Stimulated activated naive CD8-positive, alpha-beta T cell treated with anti-CD3 and anti-CD28 coated beads, Interleukin-15, amount 100 ng/mL, for 72 hours (primary cell): ENCODE measurements at places on chromosomes 1 and 21.

DNA sequence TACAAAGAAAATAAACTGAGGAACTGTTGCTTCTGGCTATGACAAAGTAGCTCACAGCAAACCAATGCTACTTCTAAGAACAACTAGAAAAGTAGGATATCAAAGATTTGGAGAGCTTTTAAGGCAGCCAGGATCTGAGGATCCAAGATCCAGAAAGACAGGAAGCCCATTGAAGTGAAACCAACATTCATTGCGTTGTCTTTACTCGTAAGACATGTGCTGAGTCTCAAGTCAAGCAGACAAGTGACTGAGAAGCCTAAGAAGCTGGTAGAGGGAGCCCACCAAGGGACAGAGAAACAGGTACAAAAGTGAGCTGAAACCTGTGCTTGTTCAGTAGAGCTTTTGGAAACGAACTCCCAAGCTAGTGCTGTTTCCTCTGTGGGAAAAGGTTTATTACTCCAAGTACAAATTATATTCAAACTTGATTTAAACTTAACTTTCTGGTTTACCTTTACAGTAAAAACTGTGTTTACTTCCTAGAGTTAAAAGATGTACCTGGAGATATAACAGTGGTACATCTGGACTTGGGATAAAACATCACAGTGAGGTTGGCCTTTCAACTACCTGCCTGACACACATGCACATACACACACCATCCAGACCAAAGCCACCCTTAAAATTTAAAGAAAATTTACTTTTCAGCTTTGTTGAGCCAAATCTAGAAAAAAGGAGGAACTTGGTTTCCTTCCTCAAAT, 41.2 kb downstream of the NME7 start:
- DNase-seq: no peak

GRCh38 chr1:226697929-226698544, 41.0 kb downstream of the ITPKB start:
- no peak for DNase-seq

- DNase-seq: no peak
Observed at GRCh38 chr1:65138524-65138923, 9.5 kb upstream of the AK4 start.

DNA sequence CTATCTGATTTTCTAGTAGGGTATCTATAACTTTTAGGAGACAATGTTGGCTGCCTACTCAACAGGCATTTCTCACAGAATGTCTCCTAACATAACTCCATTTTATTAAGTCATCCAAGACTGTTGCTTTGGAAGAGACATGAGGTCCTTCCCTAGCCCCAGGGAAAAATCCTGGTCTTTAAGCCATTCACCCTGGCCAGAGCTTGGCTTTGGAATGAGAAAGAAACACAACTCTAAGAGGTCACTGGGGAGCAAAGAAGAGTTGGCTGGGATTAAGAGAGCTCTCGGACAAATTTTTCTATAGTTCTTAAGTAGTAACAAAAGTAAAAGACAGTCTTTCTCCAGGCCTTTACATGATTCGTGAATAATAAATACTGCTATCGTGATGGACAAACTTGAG, 57.9 kb downstream of the PCNX2 start:
- DNase-seq: no peak

DNA sequence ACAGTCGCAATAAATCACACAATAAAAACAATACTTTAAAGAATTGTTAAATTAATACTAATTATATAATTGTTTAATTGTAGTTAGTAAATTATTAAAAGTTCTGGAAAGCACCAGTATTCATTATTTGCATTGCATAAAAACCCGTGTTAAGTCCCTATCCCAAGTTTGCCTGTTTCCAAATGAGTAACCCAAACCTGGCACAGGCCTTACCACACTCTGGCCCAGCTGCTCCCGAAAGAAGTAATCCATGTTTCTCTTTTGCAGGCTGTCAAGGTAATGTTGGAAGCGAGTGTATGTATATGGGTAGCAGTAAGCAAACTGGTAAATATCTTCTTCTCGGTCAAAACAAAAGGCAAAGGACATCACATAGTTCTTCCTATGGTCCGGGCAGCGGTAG, 268.7 kb upstream of the BEND5 start:
- no peak for DNase-seq

DNA sequence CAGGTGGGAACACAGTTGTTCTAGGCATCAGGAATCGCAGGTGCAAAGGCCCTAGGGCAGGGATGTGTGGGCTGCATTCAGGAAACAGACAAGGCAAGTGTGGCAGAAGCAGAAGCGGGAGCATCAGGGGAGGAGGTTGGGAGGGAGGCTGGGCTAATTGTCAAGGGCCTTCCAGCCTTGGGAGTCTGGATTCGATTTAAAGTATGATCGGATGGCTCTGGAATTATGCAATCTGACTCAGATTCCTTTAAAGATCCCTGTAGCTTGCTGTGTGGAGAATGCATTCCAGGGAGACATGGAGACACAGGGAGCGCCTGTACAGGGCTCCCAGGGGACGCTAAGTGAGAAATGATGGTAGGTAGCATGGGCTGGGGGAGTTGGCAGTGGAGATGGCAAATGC, 86.5 kb downstream of the LACTBL1 start:
- DNase-seq: no peak

GRCh38 chr1:221449801-221450470, 292.0 kb downstream of the DUSP10 start:
- DNase-seq: no peak

DNA sequence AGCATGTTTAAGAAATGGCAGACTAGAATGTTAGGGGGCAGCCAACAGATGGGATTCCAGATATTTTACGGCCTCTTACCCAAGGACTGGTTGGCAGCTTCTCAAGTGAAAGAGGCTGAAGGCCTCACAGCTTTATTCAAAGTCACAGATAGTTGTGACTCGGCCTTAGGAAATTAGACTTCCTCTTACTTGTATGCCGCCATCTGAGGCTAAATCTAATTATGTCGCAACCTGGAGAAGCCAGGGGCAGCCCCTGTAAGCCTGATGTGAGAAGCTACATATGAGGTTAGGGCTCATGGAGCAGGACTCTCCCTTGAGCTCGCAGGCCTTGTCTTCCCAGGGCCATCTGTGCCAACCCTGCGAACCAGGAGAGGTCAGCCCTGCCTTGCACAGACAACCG, 352.5 kb downstream of the HHAT start:
- DNase-seq: no peak

GRCh38 chr21:41290106-41290799, 26.3 kb upstream of the FAM3B start:
- no peak for DNase-seq

- peak; percentile 54 for DNase-seq
Observed at GRCh38 chr1:91876040-91876470, 9.9 kb downstream of the TGFBR3 start.

DNA sequence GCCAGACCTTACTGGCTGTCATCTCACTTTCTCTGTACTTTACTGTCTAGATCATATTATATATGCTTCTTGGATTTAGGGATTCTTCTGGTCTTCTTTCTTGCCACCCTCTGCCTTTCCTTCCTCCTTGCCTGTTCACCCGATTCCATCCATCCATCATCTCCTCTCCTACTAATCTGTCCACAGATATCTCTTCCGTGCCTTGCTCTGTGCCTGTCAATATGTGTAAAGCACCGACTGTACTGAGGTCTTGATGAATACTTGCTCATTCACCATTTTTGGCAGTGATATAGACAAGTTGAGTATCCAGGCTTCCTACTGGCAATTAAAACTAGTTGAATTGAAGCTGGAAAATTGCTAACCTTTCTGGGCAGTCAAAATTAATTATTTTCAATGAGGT, 8.1 kb downstream of the FMN2 start:
- DNase-seq: no peak

DNA sequence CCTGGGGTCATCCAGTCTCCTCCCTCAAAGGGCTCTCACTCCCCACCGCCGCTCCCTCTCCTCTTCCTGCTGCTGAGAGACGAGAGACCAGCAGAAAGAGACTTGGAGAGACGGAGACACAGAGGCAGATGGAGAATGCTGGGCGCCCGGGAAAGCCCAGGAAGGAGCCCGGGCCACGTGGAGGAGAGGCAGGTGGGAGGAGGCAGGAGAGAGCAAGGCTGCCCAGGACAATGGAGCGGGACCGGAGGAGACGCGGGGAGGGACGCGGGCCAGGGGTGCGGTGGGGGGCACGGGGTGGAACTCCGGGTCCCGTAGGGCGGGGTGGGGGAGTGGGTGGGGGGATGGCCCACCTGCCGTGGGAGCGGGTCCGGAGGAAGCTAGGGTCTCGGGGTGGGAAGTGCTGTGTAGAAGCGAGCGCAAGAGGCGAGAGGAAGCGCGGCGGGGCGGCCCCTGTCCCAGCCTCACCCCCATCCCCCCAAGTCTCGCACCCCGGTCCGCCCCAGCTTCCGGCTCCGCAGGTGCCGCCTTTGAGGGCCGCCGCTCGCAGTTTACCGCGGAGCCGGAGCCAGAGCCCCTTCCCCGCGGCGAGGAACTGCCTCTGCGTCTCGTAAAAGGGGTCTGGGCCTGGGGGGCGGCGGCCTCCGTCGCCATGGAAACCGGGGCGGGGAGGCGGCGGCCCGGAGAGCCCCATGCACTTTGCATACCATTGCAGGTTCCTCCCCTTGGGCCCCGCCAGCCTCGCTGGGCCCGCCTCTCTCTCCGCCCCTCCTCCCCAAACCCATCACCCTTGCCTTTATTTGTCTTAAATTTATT, 11.7 kb upstream of the EPHA2 start:
- peak; percentile 64 for DNase-seq

- peak; percentile 37 for DNase-seq
Observed at GRCh38 chr1:226063977-226064815, 1.7 kb downstream of the H3-3A start.

- no peak for DNase-seq
Observed at GRCh38 chr21:46254208-46254975, 25.8 kb upstream of the LSS start.

GRCh38 chr21:34615487-34615814, 538 bp upstream of the RCAN1 start:
- DNase-seq: no peak

DNA sequence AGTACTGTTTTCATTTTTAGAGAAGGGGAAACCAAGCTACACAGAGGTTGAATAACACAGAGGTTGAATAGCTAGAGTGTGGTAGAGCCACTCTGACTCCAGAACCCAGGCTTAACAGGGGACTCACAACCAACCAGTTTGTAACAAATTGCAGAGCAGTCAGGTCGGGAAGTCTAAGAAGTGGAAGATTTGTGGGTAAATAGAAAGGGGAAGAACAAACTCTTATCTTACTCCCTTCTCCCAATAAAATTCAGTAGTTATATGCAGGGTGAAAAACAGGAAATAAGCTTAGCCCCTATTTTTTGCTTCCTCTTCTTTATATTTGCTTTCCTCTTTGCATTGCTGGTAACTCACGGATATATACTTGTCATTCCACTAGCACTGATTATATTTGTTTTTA, 23.2 kb downstream of the CDC42 start:
- no peak for DNase-seq

- no peak for DNase-seq
Observed at GRCh38 chr1:91080650-91081049, 58.8 kb upstream of the ZNF644 start.

DNA sequence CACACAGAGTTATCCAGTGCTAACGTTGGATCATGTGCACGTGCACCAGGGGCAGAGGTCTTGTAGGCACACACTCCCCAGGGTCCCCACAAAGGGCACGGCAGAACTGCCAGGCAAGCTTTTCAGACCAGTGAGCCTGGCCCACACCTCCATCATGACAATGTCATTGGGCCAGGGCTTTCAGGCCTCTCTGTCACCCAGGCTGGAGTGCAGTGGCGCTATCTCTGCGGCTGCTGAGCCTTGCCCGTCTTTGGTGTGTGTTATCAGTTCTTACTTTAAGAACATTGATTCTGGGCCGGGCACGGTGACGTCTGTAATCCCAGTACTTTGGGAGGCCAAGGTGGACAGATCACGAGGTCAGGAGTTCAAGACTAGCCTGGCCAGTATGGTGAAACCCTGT, 44.2 kb downstream of the PKNOX1 start:
- DNase-seq: no peak

- DNase-seq: no peak
Observed at GRCh38 chr1:1628754-1629429, 3.1 kb upstream of the MMP23B start.

DNA sequence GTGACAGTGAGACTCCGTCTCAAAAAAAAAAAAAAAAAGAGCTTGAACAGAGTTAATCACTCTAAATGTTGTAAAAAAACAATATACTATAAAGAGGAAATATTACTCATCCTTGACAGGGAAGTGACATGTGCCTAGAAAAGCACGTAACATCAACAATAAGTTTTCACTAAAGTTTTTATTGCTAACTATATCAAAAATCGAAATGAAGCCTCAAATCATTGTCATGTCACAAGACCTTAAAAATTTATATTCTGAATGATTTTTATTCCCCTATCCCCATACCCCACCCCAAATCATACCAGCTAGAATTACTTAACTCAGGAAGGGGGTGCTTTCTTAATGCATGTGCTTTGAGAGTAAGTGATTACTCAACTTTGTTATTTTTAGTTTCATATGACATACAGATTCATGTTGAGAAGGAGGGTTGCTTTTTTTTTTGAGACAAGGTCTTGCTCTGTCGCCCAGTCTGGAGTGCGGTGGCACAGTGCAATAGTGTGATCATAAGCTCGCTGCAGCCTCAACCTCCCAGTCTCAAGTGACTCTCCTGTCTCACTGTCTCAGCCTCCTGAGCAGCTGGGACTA, 53.6 kb upstream of the MUTYH start:
- no peak for DNase-seq
